ENCODE measurements at places on chromosomes 2 and 18.

GRCh38 chr2:38171208-38171855 is 95.4 kb upstream of the CYP1B1 start:
- no peak for DNase-seq

DNA sequence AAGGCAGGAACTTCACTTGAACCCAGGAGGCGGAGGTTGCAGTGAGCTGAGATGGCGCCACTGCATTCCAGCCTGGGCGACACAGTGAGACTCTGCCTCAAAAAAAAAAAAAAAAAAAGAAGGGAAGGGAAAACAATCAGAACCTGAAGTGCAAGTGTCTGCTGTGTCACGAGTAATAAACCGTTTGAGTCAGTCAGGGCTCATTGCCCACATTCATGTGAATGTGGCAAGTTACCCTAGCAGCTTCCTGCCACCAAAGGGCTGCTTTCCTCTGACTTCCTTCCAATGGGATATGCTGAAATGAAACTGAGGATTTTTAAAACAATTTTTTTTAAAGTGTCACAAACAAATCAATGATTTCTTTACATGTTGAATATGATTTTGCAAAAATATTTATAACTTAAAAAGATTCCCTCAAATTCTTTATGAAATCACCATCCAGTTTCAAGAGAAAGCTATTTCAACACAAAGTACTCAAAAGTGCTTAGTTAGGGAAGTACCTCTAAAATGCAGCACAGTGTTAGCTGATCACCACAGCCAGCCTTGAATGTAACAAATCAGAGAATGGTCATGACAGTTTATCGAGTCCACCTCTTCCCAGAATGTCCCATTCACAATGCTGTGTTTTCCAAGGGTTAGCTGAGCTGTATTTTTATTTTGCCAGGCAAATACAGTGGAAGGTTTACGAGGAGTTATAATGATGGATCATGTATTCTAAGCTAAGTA is 36.4 kb downstream of the WDSUB1 start:
- no peak for DNase-seq

DNA sequence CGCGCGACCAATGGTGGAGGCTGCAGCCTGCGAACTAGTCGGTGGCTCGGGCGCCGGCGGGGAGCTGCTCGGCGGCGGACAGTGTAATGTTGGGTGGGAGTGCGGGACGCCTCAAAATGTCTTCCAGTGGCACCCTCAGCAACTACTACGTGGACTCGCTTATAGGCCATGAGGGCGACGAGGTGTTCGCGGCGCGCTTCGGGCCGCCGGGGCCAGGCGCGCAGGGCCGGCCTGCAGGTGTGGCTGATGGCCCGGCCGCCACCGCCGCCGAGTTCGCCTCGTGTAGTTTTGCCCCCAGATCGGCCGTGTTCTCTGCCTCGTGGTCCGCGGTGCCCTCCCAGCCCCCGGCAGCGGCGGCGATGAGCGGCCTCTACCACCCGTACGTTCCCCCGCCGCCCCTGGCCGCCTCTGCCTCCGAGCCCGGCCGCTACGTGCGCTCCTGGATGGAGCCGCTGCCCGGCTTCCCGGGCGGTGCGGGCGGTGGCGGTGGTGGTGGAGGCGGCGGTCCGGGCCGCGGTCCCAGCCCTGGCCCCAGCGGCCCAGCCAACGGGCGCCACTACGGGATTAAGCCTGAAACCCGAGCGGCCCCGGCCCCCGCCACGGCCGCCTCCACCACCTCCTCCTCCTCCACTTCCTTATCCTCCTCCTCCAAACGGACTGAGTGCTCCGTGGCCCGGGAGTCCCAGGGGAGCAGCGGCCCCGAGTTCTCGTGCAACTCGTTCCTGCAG is at the start of gene HOXD9:
TSS of gene HOXD9 (plus strand) at position 37 of the 728 bp plus-strand sequence. CDS start at position 87, 50 bp downstream.
- DNase-seq: peak; percentile 61

DNA sequence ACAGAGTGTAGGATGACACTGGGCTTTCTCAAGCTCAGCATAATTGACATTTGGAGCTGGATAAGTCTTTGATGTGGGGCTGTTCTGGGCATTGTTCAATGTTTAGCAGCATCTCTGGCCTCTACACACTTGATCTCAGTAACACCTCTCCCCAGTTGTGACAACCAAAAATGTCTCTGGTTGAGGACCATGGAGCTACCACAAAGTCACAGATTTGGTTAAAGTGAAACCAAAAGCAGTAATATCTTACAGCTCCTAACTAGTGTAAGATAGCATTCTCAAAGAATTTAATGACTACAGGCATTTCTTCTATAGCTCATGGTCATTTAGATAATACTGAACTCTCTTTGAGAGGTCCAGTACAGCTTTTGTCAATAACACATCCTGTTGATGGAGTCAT is 23.4 kb upstream of the PAX3 start:
- DNase-seq: no peak

GRCh38 chr18:8821531-8821930 is 116.2 kb downstream of the MTCL1 start:
- no peak for DNase-seq

- no peak for DNase-seq
Observed at GRCh38 chr2:221042926-221043325, 529.2 kb downstream of the EPHA4 start.

DNA sequence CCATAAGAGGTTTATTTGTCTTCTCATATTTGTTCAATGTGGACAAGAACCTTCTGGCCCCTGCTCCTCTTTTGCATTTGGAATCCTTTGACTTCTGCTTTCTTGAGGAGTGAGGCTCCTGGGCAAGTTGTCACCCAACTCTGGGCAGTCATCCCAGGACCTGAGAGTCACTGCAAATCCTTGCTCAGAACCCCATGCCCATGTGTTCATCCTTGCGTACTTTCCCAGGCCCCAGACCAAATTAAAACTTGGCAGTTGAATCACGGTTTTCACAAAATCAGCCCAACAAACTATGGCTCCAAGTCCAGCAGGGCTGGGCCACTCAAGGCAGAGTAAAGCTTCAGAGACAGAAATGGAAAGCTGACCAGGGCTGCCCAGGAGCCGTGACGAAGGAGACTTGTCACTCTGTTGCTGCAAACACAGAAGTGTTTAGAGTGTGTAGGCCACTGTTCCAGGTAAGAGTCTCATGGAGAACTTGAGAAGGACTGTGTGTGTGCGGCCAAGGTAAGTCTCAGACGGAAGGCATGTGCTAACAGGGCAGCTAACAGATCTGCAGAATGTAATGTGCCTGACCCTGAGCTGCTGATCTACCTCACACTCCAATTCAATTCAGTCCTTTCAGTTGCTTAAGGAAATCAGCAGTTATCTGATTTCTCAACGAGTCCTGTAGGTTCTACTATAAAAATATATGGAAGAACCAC is 549.4 kb upstream of the HS6ST1 start:
- no peak for DNase-seq

DNA sequence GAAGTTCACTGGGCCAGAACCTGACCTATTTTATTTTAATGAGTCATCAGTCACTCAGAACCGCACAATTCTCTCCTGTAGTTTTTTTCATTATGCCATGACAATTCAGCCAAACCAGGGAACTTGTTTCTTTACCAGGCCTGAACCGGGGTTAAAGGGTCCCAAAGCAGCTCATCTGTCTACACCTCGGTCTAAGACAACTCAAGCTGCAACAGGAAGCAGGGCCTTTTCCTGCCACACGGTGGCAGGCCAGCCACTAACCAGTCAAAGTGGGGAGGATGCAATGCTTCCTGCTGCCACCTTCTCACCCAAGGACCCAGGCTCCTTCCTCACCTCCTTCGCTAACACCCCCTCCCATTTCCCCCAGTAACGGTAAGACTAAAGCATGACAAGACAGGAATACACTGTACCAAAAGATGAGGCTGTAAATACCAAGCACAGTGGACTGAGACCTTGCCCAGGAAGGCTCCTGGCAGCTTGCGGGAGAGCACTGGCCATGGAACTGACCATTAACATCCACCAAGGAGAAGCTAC is 56.7 kb upstream of the ACKR3 start:
- peak; percentile 71 for DNase-seq

GRCh38 chr2:98355881-98356280 is 9.6 kb downstream of the CNGA3 start:
- DNase-seq: no peak

GRCh38 chr2:133389569-133389968 is 178.7 kb downstream of the NCKAP5 start:
- no peak for DNase-seq

- DNase-seq: no peak
Observed at GRCh38 chr2:188399159-188399558, 107.5 kb downstream of the GULP1 start.

DNA sequence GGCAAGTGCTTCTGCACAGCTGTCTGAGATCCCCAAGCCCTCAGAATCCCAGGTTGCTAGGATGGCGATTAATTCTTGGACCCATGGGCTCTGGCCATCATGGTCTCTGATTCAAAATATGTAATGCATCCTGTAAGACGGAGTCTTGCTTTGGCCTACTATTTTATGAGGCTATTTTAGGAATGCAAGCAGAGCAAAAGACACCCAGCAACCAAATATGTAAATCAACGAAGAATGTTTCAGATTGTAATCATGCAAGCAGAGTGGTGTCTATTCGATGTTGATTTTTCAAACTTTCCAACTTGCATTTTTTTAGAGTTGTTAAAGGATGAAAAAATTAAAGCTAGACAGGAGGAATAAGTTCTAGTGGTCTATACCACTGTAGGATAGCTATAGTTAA is 154.8 kb downstream of the COL6A3 start:
- DNase-seq: no peak

GRCh38 chr2:165795011-165795410 is 964 bp upstream of the GALNT3 start:
- DNase-seq: no peak

GRCh38 chr18:46069524-46069923 is 2.5 kb downstream of the PSTPIP2 start:
- DNase-seq: no peak

DNA sequence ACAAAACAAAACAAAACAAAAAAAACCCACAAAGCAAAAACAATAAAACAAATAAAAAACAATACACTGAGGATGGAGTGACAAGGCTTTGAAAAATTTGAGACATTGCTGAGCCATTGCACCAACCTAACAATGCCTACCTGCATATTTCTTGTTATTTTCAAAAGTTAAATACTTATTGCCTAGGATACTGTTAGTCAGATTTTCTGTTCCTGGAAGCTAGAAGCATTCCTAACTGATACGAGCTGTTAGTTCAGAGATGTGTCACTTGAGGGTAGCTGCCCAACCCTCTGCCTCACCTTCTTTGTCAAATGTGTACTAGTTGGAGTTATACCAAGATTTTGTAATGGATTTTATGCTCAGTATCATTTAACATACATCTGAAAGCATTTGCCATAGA is 187.2 kb downstream of the TXNL1 start:
- DNase-seq: no peak

DNA sequence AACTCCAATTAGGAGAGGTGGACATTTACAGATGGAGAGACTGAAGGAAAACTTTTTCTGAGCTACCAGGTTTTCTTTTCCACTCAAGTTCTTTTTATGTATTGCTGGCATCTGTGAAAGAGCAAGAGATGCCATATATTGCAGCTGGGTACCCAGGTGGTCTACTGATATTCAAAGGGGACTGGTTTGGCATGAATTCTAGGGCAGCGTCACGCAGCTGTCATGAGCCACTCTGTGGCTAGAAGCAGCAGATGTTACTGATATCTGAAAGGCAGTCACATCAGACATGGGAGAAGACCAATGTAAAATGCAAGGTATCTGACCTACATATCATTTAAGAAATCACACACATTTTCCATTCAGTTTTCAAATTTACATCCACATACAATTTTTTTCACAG is 408.8 kb downstream of the GALNT13 start:
- no peak for DNase-seq

GRCh38 chr2:148885209-148885608 is 10.2 kb downstream of the KIF5C start:
- DNase-seq: no peak

- DNase-seq: no peak
Observed at GRCh38 chr2:214127571-214127970, 283.3 kb upstream of the VWC2L start.

- DNase-seq: no peak
Observed at GRCh38 chr2:47737191-47737975, 45.6 kb upstream of the MSH6 start.

DNA sequence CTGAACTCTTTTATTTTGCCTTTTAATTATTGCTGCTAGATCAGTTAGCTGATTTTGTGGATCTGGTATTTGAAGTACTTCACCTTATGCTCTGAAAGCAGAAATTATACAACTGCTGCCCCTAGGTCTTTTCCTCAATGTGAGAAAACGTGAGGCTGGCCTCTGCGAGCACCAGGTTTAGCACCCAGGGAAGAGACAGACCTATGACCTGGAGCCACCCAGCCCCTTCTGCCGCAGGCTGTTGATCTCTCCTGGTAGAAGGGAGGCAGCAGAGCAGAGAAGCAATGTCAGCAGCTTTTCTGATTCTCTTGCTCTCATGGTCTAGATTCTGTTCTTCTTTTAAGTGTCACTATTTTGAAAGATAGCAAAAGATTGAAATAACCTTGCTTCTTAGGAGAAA is 19.9 kb downstream of the TRAPPC12 start:
- DNase-seq: peak; percentile 42

- no peak for DNase-seq
Observed at GRCh38 chr2:159553727-159554126, 62.6 kb downstream of the BAZ2B start.

- DNase-seq: no peak
Observed at GRCh38 chr2:109105113-109105512, 23.9 kb upstream of the SH3RF3 start.

- no peak for DNase-seq
Observed at GRCh38 chr18:30406728-30407127, 635.8 kb downstream of the DSC3 start.

DNA sequence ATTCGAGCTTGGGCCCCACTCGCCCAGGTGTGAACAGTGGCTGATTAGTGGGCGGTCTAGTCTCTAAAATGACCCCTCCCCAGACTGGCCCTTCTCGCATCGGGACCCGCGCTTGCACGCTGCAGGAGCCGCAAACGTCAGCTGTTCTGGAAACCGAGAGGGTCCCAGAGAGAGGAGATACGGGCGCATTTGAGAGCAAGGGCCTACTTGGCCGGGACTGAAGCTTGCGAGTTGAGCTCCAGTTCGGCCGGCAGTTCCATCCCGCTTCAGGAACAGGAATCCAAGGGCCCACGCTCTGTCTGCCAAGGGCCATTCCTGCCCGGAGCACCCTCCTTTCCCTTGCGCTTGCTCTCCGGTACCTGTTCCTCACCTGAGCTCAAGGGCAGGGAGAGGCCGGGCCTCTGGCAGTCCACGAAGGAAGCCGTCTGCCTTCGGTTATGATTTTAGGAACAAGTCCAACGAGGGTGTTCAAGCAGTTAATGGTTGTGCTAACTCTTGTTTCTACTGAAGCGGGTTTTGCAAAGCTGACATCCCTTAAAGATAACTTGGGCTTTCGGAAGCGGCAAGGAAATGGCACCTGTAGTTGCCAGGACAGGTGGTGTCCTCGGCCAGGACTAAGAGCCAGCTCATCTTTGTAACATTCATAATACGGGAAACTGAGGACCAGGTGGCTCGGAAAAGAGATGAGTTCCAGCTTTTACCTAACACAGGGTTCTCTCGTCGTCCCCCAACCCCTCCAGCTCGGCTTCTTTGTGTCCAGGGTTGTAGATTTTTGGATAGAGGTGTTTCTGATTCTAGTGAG is 3.9 kb upstream of the DLX1 start:
- DNase-seq: no peak

- DNase-seq: no peak
Observed at GRCh38 chr2:85578243-85579180, 1.1 kb downstream of the VAMP8 start.

GRCh38 chr18:53698907-53699306 is 525.6 kb downstream of the MBD2 start:
- DNase-seq: peak; percentile 43

GRCh38 chr18:316393-316792 is 48.5 kb upstream of the THOC1 start:
- DNase-seq: no peak

Data from WERI-Rb-1 (cell line).